ENCODE measurements at places on chromosomes 11 and 22.

DNA sequence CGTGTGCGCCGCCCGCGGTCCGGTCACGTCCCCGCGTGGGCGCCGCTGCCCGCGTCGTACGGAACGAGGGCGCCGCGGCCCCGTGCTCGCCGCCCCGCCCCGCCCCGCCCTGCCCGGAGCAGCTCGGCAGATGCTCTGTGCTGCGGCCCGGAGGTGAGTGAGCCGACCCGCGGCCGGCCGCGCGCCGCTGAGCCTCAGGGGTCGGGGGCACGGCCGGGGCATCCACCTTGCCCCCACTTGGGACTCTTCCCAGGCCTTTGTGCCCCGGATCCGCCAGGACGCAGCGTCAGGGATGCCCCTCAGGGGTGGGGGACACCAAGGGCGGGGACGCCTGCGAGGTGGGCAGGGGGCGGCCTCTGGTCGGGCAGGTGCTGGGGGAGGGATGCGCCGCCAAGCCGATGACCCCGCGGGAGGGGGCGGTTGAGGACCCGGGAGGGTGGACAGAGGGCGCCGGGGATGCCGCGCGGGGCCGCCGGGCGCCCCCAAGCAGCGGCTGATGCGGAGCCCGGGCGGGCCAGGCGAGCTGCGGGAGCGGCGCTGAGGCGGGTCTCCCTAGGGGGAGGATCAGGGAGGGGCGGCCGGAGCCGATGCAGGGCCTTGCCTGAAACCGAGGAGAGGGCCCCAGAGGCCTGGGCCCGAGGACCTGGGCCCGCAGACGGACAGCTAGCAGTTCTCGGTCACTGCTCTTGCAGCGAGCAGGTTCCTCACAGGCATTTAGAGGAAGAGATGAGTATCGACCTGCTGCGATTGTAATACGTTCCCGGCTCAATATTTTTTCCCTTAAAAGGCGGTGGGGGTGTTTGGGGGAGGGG, at the start of gene GNAZ:
Gene GNAZ (plus strand): TSS at position 102 of the 812 bp plus-strand sequence. CDS start 25,177 bp downstream, outside the sequence.
- peak; percentile 51 for DNase-seq

DNA sequence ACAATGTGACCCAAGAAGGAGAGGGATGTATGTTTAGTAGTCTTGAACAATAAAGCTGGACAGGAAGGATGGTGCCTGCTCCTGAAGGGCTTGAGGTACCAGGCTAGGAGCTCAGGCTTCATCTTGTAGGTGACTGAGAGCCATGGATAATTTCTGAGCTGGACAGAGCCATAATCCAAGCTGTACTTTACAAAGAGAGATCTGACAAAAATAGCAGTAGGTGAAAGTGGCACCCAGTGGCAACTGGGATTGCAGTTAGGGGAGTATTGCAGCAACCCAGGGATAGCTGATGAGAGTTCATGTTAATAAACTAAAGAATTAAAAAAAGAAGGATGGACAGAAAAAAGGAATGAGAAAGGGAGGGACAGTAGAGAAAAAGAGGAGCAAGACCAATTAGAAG, 7.4 kb downstream of the XRRA1 start:
- DNase-seq = no peak

DNA sequence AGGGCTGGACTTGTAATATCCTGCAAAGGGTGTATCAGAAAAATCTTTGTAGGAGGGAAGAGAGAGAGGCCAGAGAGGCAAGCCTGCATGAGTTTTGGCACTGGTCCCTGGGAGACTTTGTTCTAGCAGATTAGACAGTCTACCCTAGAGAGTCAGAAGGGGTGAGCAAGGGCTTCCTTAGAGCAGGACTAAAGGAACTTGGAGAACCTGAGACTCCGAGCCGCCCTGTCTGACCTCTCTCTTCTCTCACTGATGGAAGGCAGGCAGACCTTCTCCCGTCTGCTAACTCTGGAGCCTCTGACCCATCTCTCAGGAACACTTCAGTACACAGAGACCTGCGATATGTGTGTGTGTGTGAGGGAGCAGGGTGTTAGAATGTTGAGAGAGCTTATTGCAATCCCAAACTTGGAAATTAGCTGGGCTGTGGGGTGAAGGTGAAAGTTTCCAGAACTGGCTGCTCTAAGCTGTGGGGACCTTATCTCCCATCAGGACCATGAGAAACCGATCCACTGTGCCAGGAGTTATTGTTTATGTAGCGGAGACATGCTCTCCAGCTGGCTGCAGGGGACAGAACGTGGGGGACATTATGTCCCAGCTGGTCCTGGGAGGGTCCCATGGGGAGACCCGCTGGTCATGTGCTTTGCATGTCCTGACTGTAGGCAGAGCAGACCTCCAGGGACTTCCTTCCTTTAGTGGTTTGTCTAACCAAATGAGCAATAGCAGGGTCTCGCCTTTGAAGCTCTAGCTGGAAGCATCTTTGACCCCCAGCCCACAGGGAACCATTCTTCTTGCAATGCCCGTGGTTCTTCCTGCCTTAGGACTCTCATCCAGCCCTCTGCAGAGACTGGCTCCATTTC, 51.1 kb downstream of the TIMP3 start:
- no peak for DNase-seq

GRCh38 chr11:134468796-134469195, 56.8 kb upstream of the B3GAT1 start:
- no peak for DNase-seq

GRCh38 chr22:47154621-47155081, 392.2 kb downstream of the TBC1D22A start:
- DNase-seq = no peak

- DNase-seq = no peak
These were observed 304.1 kb downstream of the TBC1D22A start for GRCh38 chr22:47066616-47066905.

All from WTC11 (cell line).